ENCODE measurements at places on chromosomes 5 and 9.

- DNase-seq, result no peak
Observed at GRCh38 chr5:158463938-158464337, 605.0 kb upstream of the CLINT1 start.

DNA sequence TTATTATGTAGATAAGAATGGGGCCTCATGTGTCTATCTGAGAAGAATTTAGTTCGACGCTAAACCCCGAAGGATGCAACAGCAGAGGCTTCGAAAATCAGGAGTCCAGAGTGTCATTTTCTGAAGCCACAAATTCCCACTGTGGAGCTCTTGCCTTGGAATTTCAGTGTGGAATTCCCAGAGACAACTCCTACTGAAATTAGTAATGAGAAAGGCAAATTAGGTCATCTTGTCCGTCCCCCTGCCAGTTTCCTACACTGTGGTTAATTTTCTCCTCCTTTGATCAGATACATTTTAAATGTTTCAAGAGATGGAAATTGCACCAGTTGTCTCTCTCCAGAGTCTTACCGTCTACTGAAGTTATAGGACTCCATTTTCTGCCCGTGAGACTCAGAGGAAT, 633.6 kb downstream of the BNC2 start:
- DNase-seq, result no peak

GRCh38 chr5:74328221-74328630, 312.3 kb downstream of the ENC1 start:
- DNase-seq, result no peak

DNA sequence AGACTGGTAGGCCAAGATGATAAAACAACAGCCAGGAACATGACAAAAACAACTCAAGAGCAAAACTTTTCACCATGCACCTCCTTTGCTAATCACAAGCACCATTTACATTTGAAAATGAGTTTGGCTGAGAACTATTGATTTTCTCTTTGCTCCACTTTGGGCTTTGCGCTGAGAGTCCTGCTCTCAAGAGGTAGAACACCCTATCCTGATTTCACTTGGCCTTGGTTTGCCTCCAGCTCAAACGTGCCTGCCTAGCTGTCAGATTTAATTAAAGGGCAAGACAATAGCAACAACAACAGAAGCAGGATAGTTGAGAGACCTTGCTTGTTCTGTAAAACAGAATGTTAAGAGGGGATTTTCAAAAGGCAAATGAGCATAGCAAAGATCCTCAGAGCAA, 128.2 kb upstream of the ASTN2 start:
- no peak for DNase-seq

DNA sequence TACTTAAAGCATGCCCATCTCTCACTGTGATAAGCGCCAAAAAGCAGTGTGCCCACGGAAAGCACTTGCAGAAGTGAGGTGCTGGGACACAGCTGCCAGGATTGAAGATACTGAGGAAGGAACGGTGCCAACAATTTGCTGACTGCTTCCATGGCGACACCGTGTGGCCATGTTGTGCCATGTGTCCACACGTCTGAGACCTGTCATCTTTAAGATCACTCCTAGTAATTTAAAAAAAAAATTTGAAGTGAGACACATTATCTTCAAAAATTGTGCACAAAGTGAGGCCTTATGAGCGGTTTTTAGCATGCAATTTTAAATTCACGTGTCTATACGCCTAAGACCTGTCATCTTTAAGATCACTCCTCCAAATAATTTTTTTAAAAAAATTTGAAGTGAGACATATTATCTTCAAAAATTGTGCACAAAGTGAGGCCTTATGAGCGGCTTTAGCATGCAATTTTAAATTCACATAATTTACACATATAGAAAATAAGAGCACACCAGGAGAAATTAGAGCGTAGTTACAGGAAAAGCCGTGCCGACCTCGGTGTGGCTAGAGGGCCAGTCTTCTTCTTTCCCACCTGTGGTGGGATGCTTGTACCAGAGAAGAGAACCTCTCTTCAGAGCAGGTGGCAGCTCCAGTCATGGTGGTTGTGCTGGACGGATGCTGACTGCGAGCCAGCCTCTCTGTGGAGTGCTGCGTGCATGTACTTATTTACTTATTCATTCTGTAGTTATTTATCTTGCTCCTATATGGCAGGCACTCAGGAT, 21.4 kb upstream of the FLT4 start:
- peak; percentile 71 for DNase-seq

DNA sequence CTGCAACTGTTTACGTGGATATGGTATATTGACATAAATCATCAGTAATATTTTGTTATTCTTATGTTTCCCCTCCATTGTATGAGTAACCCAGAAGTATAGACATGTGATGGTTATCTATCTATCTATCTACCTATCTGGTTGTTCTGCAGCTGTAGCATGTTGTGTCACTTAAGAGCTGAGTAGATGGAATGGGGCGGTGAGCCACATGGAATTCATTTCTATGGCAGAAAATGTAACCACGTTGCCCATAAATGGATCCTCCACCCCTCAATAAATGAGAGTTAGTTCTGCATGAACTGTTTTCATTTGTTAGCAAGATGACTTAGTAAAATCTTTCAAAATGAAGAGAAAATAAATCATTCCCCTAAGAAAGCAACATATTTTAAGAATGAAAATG, 553.2 kb downstream of the MAT2B start:
- no peak for DNase-seq

- no peak for DNase-seq
Observed at GRCh38 chr5:135371622-135372232, 27.3 kb downstream of the MACROH2A1 start.

DNA sequence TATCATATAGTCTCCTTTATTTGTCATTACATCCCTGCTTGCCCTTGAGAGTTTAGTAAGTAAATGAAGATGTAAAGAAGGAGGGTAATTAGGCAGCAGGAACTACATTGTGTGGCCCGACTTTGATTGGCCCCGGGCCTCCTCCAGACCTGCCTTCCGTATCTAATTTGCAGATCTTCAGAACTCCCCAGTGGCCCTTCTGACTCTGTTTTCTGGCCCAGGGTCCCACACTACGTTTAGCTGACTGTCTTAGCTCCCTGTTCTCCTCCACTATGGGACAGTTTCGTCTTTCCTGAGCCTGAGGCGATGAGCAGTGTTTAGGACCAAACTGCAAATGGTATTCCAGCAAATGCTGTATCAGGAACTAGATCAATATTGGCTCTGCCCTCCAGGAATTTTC, 21.6 kb upstream of the CTSL start:
- DNase-seq, result no peak

- no peak for DNase-seq
Observed at GRCh38 chr9:76772686-76773445, 8.6 kb downstream of the PCA3 start.

- DNase-seq, result peak; percentile 54
Observed at GRCh38 chr5:97547999-97548738, 365.1 kb upstream of the RIOK2 start.

- DNase-seq, result no peak
Observed at GRCh38 chr9:89850631-89851325, 246.0 kb downstream of the GADD45G start.

- DNase-seq, result no peak
Observed at GRCh38 chr9:80787636-80788035, 901.7 kb downstream of the TLE1 start.

- DNase-seq, result no peak
Observed at GRCh38 chr5:1852324-1852947, 30.3 kb downstream of the IRX4 start.

- DNase-seq, result peak; percentile 97
Observed at GRCh38 chr9:95875305-95876137, at the start of gene ERCC6L2. TSS of gene ERCC6L2 (plus strand) at chr9:95875691. CDS start at chr9:95876039, 348 bp downstream.

DNA sequence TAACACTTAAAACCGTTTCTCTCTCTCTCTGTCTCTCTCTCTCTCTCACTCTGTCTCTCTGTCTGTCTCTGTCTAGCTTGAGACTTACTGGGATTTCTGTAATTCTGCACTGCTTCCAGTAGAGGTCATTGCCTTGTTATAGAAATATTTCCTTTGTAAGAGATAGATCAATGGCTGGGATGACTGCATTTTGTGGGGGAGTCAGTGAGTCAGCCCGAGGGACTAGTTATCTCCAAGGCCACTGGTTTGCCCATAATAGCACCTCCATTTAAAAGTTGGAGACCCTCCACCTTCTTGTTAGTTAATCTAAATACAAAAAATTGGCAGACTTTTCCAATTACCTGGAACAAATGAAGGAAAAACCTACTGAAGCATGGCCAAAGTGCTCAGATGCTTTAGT, 547.2 kb downstream of the LRRC70 start:
- DNase-seq, result peak; percentile 22

All from GM12865 (cell line).